Left ventricle myocardium superior (tissue), 1 donor: ENCODE measurements at places on chromosomes 4 and X.

- DNase-seq: no peak
Observed at GRCh38 chrX:147646949-147647723, 264.6 kb upstream of the FMR1 start.

DNA sequence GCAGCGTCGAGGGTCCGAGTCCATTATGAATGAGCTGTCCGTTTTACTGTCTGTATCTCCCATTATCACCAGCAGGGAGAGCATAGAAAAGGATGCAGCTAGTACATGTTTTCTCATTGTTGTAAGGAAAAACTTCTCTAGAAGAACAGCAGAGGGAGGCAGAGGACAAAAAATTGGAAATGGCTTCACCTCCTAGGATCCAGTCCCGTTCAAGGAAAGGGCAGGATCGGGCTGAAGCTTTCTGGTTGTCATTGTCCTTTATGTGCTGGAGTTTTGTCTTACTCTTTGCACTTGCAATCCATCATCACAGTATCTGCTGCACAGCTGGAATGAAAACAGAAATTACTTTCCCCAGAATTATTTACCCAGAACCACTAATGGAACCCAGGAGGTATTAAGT is 14.7 kb downstream of the NDP start:
- no peak for DNase-seq

DNA sequence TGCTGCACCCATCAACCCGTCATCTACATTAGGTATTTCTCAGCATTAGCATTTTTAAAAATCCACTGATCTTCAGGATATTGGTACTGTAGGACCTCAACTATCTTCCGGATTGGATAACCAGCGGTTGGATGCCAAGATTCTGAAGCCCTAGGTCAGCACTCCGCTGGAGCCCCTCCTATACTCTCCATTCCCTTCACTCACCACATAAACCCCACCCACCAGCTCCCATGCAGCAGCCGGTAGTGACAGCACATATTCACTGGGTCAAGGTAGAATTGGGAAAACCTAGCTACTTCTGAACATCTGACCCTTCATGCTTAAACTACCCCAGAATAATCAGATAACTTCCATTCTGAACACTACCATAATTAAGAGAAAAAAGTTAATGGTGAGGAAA is 134.9 kb downstream of the CORIN start:
- no peak for DNase-seq

DNA sequence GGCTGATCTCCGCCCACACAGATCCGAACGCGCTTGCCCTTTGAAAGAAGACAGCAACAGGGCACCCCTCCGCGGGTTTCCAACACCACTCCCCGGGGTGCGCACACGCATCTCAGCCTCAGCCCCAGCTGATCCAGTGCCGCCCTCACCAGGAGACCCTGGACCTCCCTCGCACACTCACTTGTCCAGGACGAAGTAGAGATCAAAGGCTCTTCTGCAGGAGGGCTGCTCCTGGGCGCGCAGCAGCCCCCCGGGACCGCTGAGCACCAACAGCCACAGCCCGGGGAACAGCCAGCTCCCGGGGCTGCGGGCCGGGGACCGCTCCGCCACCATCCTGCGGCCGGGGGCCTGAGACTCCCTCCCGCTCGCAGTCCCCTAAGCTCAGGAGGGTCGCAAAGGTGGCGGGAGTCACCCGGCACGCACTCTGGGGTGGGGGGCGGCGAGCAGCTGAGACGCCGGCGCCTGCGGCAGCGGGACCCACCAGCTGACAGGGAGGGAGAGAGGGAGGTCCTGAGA is 743 bp downstream of the ANTXR2 start:
- DNase-seq: peak; percentile 64

GRCh38 chrX:152926279-152926678 is 28.4 kb downstream of the ZNF185 start:
- DNase-seq: no peak

- DNase-seq: no peak
Observed at GRCh38 chr4:149223659-149224058, 592.0 kb downstream of the IQCM start.

GRCh38 chr4:151727365-151727764 is 33.4 kb downstream of the GATB start:
- no peak for DNase-seq

- no peak for DNase-seq
Observed at GRCh38 chr4:78207951-78208350, 150.8 kb downstream of the FRAS1 start.

GRCh38 chrX:6718766-6719165 is 183.8 kb upstream of the VCX3A start:
- DNase-seq: no peak

DNA sequence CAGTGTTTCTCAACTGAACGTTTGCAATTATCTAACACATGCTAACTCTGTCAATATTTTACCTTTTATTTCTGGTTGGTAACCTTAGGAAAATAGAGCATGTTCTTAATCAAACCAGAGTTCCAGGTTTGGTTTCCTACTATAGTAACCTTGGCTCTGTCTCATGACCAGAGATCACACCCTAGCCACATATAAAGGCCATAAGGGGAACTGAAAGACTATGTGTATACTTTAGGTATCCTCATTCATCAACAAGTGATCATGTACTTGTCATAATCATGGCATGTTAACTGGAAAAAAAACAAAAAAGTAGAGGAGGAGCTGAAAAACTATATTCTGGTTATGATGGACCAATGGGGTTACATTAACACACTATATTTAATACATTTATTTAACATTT is 302.4 kb downstream of the TEX13A start:
- DNase-seq: no peak

GRCh38 chr4:156638925-156639605 is 332.5 kb downstream of the PDGFC start:
- no peak for DNase-seq

DNA sequence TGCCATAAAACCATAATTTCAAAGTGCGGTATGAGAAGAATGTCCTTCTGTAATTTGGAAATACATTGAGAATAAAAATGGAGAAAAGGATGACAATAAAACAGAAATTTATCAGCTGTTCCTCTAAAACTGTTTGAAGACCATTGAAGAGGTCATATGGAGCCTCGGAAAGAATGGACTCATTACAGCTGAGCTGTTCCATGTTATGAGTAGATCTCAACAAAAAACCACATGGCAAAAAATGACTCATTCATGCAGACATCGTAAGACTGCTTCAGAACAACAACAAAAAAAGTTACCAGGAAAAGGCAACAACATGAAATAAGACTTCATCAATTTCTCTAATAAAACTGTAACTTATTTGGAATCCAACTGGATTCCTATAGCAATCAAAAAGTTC is 39.7 kb downstream of the AKAP4 start:
- DNase-seq: no peak

- no peak for DNase-seq
Observed at GRCh38 chr4:20464381-20464780, 212.7 kb downstream of the SLIT2 start.

DNA sequence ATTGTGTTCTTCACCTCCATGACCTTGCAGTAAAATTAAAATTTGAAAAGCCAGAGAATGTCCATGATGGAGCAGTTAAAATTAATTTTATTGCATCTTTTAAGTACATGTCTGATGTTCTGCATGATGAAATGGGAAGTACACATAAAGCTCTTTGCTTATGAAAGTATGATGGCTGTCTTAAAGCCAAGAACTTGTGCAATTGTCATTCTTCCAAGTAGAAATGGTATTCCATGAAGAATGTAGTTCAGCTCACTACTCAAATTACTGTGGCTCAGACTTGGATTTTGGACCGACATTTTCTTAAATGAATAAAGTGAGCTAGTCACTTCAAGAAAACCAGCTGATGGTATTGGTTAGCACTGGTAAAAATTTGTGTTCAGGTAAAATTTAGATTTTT is 161.7 kb upstream of the CXCL13 start:
- no peak for DNase-seq

DNA sequence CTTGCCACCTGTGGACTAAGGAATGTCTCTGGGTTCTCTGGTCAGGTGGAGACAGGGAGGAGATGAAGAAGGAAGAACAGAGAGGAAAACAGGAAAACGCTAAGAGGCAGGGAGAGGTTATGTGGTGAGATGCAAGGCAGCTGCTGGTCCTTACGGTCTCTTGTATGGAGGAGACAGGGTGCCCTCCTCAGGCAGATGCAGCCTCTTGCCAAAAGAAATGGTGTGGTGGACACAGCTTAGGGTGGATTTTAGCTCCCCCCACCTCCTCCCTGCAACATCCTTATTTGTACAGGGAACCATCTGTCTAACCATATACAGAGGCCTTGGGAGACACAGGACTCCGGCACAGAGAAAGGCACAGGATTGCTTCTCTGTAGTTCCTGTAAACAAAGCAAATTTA is 9.7 kb downstream of the OCIAD2 start:
- DNase-seq: no peak

- DNase-seq: peak; percentile 52
Observed at GRCh38 chr4:121951521-121952110, at the start of gene TRPC3. TSS of gene TRPC3 (minus strand) at chr4:121952060. CDS start at chr4:121951680, 380 bp downstream.

DNA sequence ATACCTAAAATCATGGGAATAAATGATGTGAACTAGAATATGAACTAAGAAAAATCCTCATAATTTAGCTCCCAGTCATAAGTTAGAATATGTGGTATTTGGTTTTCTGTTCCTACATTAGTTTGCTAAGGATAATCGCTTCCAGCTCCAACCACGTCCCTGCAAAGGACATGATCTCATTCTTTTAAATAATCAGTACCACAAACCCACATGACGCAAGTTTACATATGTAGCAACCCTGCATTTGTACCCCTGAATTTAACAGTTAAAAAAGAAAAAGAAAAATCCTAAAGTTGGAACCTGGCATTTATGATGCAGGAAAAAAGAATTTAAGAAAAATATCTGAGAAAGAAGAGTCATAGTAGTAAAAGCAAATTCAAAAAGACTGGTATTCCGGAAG is 13.3 kb downstream of the UBA6 start:
- DNase-seq: no peak

DNA sequence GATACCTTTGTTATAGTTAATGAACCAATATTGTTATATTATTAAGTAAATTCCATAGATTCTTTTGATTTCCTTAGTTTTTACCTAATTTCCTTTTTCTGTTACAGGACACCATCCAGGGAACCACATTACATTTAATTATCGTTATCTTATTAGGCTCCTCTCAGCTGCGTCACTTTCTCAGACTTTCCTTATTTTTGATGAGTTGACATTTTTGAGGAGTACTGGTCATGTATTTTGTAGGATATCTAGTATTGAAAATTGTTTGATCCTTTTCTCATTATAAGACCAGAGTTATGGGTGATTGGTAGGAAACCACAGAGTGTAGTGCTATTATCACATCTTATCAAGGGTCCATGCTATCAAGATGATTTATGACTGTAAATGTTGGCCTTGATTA is 319.7 kb downstream of the NKX6-1 start:
- DNase-seq: no peak

GRCh38 chr4:36341936-36342335 is 60.5 kb downstream of the DTHD1 start:
- no peak for DNase-seq

DNA sequence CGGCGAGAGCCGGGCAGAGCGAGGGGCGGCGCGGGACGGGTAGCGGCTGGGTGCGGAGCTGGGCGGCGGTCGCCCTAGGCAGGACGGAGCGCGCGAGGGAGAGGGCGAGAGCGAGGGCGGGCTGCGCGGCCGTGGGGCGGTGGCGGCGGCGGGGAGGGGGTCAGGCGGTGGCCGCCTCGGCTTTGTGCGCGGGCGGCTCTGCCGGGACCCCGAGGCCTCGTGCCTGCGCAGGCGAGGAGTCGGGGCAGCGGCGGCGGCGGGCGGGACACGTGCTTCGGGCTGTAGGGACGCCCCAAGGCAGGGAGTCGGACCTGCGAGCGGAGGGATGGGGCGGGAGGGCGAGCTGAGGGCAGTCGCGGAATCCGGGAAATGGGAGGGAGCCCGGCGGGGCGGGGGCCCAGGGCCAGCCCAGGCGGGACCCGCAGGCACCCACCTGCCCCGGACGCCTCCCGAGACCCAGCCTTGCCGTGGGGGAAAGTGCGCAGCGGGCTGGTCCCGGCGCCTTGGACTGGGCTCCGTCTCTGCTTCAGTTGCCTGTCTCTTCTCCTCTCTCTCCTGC is 465 bp downstream of the BMPR1B start:
- DNase-seq: peak; percentile 49

- no peak for DNase-seq
Observed at GRCh38 chr4:58515226-58515625, 1405.0 kb upstream of the IGFBP7 start.

DNA sequence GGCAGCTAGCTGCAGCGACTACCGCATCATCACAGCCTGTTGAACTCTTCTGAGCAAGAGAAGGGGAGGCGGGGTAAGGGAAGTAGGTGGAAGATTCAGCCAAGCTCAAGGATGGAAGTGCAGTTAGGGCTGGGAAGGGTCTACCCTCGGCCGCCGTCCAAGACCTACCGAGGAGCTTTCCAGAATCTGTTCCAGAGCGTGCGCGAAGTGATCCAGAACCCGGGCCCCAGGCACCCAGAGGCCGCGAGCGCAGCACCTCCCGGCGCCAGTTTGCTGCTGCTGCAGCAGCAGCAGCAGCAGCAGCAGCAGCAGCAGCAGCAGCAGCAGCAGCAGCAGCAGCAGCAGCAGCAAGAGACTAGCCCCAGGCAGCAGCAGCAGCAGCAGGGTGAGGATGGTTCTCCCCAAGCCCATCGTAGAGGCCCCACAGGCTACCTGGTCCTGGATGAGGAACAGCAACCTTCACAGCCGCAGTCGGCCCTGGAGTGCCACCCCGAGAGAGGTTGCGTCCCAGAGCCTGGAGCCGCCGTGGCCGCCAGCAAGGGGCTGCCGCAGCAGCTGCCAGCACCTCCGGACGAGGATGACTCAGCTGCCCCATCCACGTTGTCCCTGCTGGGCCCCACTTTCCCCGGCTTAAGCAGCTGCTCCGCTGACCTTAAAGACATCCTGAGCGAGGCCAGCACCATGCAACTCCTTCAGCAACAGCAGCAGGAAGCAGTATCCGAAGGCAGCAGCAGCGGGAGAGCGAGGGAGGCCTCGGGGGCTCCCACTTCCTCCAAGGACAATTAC is 1.4 kb downstream of the AR start:
- DNase-seq: peak; percentile 32

GRCh38 chr4:187294861-187295260 is 571.2 kb upstream of the FAT1 start:
- no peak for DNase-seq

- no peak for DNase-seq
Observed at GRCh38 chrX:82134378-82134777, 932.5 kb downstream of the SH3BGRL start.

- DNase-seq: no peak
Observed at GRCh38 chr4:52866734-52867133, 4.6 kb downstream of the RASL11B start.

DNA sequence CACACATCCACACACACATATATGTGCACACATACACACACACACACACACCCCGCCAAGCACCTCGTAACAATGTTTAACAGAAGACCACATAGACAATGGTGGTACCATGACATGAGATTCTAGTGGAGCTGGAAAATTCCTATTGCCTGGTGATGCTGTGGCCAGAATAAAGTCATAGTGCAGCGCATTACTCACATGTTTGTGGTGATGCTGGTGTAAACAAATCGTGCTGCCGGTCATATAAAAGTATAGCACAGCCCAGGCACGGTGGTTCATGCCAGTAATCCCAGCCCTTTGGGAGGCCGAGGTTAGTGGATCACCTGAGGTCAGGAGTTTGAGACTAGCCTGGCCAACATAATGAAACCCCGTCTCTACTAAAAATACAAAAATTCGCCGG is 275.2 kb downstream of the TRIML1 start:
- no peak for DNase-seq
